ENCODE measurements at places on chromosomes 12 and 14.

DNA sequence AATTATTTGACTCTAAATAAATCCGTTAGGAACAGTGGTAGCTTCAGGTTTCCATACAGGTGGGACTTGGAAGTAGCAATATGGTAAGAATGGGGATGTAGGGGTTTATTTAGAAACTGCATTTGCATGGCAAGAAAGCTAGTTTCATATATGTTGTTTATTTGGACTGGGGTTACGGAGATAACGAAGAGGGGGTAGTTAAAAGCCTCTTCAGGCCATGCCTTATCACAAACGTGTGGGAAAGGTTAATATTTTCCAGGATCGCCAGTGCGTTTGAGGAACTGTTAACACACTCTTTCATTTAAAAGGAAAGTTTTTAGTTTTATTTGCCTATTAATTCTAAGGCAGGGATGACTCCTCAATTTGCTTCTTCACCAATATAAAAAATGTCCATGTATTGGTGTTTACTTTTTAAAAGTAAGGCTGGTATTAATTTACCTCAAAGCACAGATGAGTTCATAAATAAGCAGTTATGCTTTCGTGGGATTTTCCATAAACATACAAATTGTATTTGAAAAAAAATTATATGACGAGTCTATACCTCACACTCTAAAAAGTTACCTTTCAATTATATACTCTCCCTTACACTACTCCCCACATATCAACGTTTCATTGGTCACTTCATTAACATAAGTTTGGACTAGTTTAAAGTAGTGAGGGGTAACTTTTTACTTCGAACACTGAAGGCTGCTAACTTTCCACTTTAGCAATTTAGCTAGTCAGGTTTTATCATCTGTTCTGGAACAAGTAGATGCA is 814 bp downstream of the RAB2B start:
- peak overlapping the region; percentile 87 for H3K4me3 ChIP-seq
- no peak for DNase-seq
- H3K27ac ChIP-seq = peak overlapping the region; percentile 82
- no peaks in the 10 kb centered on the region for H3K36me3 ChIP-seq
- H3K4me1 ChIP-seq = no peaks in the 10 kb centered on the region
- no peaks in the 10 kb centered on the region for H3K27me3 ChIP-seq

DNA sequence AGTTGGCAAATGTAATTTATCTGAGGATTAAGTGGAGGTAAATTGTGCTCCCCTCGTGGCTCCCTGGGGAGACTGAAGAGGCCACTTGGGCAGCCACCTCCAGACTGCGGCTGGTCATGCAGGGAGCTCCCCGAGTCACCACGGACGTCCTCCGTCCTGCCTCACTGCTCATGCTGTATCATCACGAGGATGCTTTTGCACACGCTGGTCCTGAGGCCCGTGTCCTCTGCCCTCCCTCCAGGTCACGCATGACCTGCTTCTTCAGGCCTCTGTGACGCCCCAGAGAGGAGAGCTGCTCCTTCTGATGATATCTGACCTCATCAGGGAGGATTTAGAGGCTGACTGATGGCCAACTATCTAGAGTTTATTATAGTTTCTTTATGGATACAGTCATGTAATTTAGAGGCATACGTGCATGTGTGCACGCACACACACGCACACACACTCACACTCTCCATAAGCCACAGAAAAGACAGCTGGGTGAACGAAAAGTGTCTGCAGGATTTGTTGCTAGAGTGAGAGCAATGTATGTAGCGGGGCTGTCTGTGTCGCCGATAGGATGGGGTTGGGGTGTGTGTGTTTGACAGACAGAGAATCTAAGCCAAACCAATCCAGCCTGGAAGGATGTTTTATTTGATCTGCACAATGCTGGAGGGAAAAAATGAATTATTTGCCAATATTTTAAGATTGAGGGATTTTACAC is 160.0 kb downstream of the ADGRD1 start:
- no peak overlapping the region for H3K4me3 ChIP-seq
- DNase-seq = peak; percentile 27
- H3K27me3 ChIP-seq = no peaks in the 10 kb centered on the region
- no peaks in the 10 kb centered on the region for H3K36me3 ChIP-seq
- H3K27ac ChIP-seq = no peak overlapping the region

DNA sequence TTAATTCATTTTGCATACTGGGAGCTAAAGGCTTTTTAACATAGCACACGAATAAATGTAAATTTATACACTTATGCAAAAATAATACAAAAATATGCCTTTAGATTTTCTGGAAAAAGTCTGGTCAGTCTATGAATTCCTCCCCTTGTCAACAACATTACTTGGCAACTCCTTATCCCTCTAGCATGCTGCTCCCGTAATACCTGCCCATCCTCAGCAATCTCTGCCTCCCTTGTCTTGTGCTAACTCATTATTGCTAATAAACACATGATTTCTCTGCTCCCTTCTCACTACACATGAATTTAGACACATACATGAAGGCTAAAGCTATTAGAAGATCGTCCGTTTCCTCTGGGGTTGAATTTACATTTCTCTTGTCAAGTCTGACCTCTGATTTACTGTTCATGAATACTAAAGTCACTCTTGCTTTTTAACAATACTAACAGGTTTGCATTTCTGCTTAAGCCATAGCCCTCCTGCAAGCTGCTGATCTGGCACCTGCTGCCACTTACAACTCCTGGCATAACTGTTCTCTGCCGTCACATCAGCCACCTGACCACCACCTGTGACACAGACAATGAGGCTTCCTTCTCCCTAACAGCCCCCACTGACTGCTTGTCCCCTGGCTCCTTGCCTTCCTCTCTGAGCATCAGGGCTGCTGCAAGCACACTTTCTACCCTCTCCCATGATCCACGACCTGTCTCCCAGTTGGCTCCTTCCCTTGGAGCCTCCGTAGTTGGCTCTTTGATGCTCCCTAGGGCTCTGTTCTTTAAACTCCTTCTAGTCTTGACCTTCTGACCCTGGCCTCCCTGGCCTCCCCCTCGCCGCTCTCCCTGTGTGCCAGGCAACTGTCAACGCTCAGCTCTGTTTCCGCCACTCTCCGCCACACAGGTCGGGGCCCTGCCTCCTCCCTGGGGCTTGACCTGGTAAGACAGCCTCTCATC is 177.6 kb downstream of the CALM1 start:
- no peak overlapping the region for H3K27ac ChIP-seq
- H3K4me3 ChIP-seq = no peak overlapping the region
- DNase-seq = no peak
- H3K27me3 ChIP-seq = no peaks in the 10 kb centered on the region

DNA sequence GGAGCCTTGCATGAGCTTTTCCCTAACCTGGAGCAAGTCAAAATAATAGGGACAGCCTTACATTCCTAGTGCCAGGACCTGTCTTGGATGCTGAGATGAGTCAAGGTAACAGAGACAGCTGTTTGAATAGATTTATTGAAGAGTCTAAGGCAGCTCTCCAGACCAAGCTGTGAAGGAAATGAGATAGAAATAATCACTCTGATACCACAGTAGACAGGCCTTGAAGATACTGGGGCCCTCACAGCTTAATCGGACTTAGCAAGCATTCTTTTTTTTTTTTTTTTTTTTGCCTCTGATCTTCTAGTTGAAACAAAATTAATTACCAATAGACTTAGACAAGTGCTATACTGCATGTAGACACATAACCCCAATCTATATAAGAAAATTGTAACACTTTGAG is 3.1 kb upstream of the RNASE9 start:
- no peak overlapping the region for H3K4me3 ChIP-seq
- no peak overlapping the region for H3K27ac ChIP-seq
- no peaks in the 10 kb centered on the region for H3K27me3 ChIP-seq
- no peaks in the 10 kb centered on the region for H3K36me3 ChIP-seq
- no peak for DNase-seq

DNA sequence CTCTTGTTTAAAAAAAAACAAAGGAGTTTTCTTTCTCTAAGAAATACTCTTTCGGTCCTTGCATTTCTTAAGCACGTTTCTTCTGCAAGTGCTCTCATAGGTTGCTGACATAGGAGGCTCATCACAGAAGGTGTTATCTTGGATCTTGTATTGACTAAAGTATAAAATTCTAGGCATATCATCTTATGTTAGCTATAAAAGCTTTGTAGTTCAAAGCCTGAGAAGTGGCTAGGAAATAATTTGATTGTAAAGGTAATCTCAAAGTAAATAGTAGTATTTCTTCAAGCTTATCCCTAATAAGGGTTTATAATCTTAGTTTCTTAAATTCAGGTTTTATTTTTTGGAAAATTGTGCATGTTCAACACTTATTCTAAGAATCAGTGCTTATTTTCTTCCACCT is 778.9 kb downstream of the TMTC2 start:
- no peaks in the 10 kb centered on the region for H3K27me3 ChIP-seq
- no peaks in the 10 kb centered on the region for H3K4me1 ChIP-seq
- H3K27ac ChIP-seq = no peak overlapping the region

- no peak for DNase-seq
- no peak overlapping the region for H3K4me3 ChIP-seq
- no peaks in the 10 kb centered on the region for H3K36me3 ChIP-seq
- no peaks in the 10 kb centered on the region for H3K4me1 ChIP-seq
Observed at GRCh38 chr14:70701610-70702009, 59.9 kb downstream of the TTC9 start.

DNA sequence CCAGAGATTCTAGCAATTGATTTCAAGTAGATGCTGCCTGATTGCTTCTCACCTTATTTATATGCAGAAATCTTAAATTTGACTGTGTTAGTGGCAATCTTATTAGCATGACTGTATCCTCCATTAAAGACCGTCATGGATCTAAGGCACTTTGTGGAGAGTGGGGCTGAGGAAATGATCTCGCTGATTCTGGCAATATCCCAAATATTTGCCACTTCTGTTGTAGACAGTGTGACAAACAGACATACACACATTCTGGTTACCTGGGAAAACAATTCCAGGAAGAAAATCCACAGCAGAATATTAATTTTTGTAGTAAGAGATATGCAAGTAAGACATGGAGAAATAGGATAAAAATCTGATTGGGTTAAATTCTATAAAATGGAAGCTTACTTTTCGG is 269.0 kb upstream of the G2E3 start:
- H3K4me1 ChIP-seq = no peaks in the 10 kb centered on the region
- no peak for DNase-seq
- no peak overlapping the region for H3K4me3 ChIP-seq
- no peaks in the 10 kb centered on the region for H3K36me3 ChIP-seq
- no peaks in the 10 kb centered on the region for H3K27me3 ChIP-seq

DNA sequence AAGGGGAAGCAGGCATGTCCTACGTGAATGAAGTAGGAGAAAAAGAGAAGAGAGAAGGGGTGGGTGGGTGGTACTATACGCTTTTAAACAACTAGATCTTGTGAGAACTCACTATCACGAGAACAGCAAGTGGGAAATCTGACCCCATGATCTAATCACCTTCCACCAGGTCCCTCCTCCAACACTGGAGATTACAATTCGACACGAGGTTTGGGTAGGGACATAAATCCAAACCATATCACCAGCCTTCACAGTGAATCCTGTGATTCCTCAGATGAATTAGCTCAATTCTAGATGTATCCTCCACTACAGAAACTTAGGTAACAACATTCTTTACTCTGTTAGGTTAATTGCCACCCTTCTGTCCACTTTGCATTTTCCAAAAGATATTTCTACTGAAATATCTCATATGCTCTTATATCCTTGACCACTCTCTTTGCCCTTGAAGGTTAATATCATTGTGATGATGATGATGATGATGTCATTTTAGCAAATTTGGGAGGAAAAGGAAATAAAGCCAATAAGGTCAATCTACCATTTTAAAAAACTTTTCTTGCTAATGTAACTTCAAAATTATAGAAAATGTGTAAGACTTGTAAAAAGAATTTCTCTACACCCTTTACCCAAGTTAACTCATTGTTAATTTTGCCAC is 23.2 kb upstream of the CCNT1 start:
- H3K4me1 ChIP-seq = no peaks in the 10 kb centered on the region
- no peak overlapping the region for H3K27ac ChIP-seq
- no peak overlapping the region for H3K4me3 ChIP-seq
- no peak for DNase-seq
- H3K27me3 ChIP-seq = no peaks in the 10 kb centered on the region

DNA sequence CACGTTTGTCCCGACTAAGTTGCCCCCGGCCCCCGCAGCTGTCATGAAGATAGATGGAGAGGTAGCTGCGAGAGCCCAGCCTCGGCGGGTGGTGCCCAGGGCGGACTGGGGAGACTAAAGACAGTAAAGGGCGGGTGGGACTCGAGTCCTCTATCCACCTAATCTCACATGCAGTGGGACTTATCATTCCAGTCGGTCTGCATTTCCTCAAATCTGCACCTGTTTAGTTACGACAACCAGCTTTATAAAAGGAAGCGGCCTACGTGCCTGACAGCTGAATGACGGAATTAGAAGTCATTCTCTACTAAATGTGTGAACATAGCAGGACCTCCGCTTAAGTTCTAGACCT is 109.8 kb upstream of the EGLN3 start:
- no peak for DNase-seq
- H3K4me1 ChIP-seq = peaks cover 3% of the 10 kb centered on the region
- no peaks in the 10 kb centered on the region for H3K27me3 ChIP-seq
- no peaks in the 10 kb centered on the region for H3K36me3 ChIP-seq

- H3K27ac ChIP-seq = peak overlapping the region; percentile 85
- H3K4me3 ChIP-seq = no peak overlapping the region
- H3K36me3 ChIP-seq = no peaks in the 10 kb centered on the region
- H3K27me3 ChIP-seq = no peaks in the 10 kb centered on the region
- DNase-seq = no peak
Observed at GRCh38 chr14:93056166-93056839, 59.4 kb downstream of the ITPK1 start.

DNA sequence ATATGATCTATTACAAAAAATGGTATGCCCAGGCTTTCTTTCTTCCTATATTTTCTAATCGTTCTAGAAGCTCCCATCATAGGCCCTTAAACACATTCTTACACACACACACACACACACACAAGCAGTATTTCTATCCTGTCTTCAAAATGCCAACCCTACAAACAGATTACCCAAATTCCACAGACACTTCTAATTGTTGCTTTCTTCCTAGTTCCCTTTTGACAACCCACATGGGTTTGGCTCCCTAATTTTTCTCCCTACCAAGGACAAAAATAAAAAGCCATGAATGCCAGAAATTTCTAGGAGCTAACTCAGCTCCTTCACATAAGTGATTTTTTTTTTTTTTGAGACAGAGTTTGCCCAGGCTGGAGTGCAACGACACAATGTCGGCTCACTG is 60.3 kb upstream of the NTF3 start:
- H3K36me3 ChIP-seq = no peaks in the 10 kb centered on the region
- H3K27ac ChIP-seq = no peak overlapping the region
- no peak overlapping the region for H3K4me3 ChIP-seq
- DNase-seq = no peak

- no peaks in the 10 kb centered on the region for H3K27me3 ChIP-seq
- no peaks in the 10 kb centered on the region for H3K36me3 ChIP-seq
- no peak overlapping the region for H3K27ac ChIP-seq
Observed at GRCh38 chr14:103188810-103189480, 65.7 kb downstream of the TNFAIP2 start.

- no peaks in the 10 kb centered on the region for H3K36me3 ChIP-seq
- no peaks in the 10 kb centered on the region for H3K27me3 ChIP-seq
- H3K27ac ChIP-seq = no peak overlapping the region
- H3K4me3 ChIP-seq = no peak overlapping the region
- no peak for DNase-seq
- no peaks in the 10 kb centered on the region for H3K4me1 ChIP-seq
Observed at GRCh38 chr14:38775986-38776385, 327.0 kb downstream of the SEC23A start.

Data from aorta (tissue), 5 donors.